ENCODE measurements at places on chromosomes 6 and 20. TPM values are rescaled to one million over a fixed set of nuclear protein-coding genes. Genes with fewer than 3 reads are reported as not detected.
A peak's percentile ranks its signal among the peaks of the same experiment; 100 is the strongest.

DNA sequence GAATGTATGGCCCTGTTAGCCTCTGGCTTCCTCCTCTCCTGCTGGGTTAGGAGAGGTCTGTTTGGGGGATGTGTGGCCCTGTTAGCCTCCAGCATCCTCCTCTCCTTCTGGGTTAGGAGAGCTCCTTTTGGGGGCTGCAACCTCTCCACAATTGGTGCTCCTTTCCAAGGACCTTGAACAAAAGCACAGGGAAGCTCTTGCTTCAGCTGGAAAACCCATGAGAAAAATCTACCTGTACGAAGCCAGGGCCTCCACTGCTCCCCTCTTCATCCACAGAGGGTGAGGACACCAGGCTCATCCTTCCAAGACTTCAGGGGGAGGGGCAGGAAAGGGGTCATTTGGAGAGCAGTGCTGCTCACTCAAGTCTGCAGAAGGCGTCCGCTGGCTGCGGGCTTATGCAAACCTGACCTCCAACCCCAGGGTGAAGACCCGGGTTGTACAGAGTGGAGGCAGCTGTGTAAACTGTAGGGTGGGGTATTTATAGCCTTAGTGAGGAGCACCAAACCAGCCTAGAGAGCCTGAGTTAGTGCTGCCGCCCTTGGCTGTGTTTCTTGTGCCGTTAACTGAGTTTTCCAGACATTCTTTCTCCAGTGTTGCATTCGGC, 62.1 kb downstream of the SLC24A3 start:
- no peak for ATAC-seq

DNA sequence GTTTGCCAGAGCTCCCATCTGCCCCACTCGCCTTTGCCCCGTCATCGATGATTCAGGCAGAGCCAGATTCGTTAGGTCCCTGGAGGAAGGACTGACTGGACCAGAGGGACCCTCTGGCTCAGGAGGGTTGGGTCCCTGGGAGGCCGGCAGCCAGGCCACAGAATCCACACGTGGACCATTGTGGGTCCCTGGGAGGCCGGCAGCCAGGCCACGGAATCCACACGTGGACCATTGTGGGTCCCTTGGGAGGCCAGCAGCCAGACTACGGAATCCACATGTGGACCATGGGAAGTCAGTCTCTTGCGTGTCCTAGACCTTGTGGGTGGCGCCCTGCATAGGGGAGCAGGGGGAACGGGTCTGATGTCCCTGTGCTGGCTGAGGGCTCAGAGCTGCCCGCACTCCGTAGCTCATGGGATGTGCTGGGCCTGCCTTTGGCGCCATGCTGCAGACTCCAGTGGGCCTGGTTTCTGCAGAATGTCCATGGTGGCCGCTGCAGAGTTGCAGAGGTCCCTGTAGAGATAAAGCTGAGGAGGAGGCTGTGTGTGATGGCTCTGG, 23.5 kb downstream of the UCKL1 start:
- no peak for ATAC-seq

GRCh38 chr6:161128680-161129196, 137.2 kb downstream of the MAP3K4 start:
- peak; percentile 82 for ATAC-seq

DNA sequence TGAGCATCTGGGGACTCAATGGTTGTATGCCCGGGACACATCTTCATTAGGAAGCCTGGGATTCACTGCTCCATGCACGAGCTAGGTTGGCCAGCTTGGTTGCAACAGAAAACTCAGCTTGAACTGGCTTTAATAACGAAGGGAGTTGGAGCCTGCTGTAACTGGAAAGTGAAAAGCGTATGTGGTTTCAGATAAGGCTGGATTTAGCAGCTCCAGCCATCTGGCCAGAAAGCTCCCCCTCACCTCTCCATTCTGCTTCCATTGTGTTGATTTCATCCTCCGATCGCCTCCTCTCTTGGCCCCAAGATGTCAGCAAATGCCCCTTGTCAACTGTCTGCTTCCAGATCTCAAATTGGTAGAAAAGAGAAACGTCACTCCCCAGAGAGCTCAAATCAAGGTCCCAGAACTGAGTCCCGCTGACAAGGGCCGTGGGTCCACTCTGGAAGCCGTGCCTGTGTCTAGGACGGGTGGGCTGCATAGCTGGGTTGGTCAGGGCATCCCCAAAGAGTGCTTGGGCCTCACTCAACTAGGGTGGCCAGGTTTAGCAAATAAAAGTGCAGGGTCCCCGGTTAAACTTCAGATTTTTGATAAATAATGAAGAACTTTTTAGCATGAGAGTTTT, 117.0 kb upstream of the PMEPA1 start:
- ATAC-seq: no peak

GRCh38 chr6:14259594-14260152, 142.1 kb downstream of the CD83 start:
- no peak for ATAC-seq

DNA sequence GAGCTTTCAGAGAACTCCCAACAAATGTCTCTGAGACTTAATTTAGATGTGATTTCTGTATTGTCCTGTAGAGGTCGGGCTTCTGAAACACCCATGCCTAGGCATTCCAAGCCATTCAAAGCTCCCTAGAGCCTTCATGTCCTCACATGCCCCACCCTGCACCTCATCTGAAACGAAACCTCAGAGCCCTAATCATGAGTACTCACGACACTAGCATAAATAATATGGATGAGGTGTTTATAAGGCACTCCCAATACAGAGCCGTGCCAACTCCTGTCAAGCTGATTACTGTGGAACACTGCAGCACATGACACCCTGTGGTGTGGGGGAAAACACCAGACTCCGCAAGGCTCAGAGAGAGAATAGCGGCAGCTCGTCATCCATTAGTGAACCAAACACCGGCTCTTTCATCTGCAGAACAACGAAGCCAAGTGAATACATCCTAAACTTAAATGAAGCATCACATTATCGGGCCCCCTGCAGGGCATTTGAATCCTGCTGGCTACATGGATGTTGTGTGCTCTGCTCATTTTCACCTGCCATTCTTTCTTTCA, 83.8 kb downstream of the FNDC1 start:
- peak; percentile 59 for ATAC-seq

BNIP5 gene
- not detected for total RNA-seq

- no peak for ATAC-seq
Measured at GRCh38 chr20:54891907-54892306, 416.5 kb downstream of the DOK5 start.

MICA gene
- 16.2 TPM for total RNA-seq

SLA2 gene
- total RNA-seq: 43.7 TPM

- ATAC-seq: peak; percentile 24
Measured at GRCh38 chr20:33689973-33690372, 3.8 kb upstream of the E2F1 start.

POU5F1 gene
- not detected for total RNA-seq

DNA sequence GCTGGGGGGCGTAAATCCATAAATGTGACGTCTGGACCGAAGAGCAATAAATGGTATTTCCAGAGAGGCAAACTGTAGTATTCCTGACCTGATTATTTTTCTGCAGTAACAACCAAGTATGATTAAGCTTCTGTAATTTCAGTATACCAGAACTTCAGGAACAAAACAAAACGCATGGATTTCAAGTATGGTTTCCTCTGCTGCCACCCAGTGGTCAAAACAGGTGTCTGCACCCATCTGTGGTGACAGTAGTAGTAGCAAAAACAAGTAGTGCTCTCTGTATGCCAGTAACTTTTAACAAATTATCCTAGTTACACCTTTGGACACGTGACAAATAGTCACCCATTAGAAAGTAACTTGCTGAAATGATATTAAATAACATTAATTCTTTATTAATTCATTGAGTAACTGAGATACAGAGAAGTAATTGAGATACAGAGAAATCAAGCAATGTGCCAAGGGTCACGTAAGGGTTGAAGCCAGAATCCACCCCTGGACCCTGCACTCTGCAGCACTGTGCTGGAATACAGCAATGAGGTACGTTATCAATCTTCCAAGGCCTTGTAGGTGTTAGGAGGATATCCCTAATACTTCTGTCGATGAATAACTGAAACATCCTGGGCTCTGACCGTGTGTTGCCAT, 7.9 kb downstream of the CALHM4 start:
- peak; percentile 64 for ATAC-seq

DNA sequence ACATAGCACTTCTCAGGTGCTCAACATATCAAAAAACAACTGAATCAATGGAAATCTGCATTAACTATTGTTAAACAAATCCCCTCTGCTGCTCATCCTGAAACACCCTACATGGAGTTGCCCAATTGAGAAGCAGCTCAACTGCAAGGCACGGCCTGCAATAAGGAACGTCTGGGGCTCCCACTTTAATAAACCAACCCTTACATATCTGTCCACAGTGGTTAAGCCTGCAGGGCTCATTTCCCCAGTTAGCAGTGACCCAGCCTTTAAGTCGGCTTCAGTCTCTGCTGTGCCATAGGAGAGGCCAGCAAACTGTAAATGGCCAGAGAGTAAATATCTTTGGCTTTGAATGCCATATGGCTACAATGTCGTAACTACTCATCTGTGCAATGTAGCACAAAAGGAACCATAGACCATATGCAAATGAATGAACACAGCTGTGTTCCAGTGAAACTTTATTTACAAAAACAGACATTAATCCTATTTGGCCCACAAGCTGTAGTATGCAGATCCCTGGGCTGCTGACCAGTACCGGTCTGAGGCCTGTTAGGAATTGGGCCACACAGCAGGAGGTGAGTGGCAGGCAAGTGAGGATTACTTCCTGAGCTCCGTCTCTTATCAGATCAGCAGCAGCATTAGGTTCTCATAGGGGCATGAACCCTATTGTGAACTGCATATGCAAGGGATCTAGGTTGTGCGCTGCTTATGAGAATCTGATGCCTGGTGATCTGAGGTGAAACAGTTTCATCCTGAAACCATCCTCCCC, 522.7 kb upstream of the CDH4 start:
- ATAC-seq: no peak

DNA sequence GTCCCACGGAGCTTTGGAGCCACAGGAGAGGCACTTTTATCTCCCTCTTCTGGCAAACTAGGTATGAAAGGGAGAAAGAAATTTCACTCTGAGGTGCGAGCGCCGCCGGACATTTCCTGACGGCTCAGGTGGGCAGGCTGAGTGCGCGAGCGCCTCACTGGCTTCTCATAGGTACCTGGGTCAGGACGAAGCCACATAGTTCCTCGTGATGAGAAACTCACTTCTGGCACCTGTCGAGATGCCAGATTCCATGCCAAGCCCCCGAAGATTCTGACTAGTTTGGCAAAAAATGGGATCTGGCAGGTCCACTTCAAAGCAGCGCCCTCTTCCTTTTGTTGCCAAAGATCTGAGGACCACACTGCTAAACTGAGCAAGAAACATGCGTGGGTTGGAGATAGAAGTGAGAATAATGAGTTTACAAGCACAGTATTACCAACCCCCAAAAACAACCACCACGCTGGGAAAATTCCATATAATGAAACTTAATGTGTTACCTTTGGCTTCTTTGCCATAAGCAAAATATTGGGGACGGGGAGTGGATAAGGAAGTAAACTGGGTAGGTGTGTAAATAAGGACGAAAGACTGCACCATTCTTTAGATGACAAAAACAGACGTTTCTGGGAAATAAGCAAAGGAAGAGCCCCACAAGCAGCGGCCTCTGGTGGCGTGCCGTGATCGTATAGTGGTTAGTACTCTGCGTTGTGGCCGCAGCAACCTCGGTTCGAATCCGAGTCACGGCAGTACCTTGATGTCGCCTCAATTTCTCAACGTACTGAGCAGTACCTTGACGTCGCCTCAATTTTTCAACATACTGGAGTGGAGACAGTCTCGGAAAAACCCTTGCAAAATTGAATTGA, 89.8 kb upstream of the PRSS16 start:
- peak; percentile 79 for ATAC-seq

DNA sequence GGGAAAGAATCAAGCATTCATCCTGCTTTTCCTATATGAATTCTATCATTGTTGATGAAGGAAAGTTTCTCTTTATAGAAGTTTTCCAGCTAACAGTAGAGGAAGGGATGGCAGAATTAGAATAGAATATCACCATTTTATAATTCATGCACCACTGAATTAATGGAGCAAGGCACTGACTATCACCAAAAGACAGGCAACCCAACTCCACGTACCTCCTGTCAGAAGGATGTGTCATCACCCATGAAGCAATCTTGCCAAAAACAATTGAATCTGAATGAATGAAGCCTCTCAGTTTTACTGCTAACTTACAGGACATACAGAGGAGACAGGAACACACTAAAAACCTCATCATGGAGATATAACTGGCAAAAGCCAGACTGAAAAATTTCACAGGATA, 122.4 kb downstream of the NFATC2 start:
- ATAC-seq: no peak

- ATAC-seq: peak; percentile 62
Measured at GRCh38 chr20:13312300-13312699, 91.2 kb downstream of the ISM1 start.

DNA sequence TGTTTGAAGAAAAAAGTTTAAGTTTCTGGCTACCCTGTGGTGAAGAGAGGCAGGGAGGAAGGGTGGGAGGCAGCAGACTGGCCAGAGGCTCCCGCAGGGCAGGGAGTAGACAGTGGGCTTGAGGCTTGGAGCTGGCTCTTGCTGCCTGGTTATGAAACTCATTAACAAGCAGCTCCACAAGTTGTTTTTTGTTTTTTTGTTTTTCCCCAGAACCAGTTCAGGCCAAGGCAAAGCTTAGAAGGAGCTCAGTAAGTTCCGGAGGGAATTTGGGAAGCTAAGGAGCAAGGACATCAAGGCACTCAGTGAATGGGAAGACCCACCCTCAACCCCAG, 4.0 kb downstream of the DLL1 start:
- ATAC-seq: no peak

- no peak for ATAC-seq
Measured at GRCh38 chr20:14117768-14118167, 122.5 kb downstream of the MACROD2 start.

- ATAC-seq: no peak
Measured at GRCh38 chr6:38310061-38310460, 329.7 kb downstream of the BTBD9 start.

All from activated T-helper 17 cell treated with anti-CD3 and anti-CD28 coated beads, Interleukin-2, amount 50 U/mL, for 72 hours (primary cell).